ENCODE measurements at places on chromosomes 5 and 9. TPM values are rescaled to one million over a fixed set of nuclear protein-coding genes. Genes with fewer than 3 reads are reported as not detected.

GRCh38 chr9:103789686-103790085 lies 304.4 kb upstream of the SMC2 start:
- peaks cover 1% of the 10 kb centered on the region for H3K27me3 ChIP-seq
- no peak overlapping the region for H3K4me3 ChIP-seq
- DNase-seq, result no peak
- H3K4me1 ChIP-seq, result no peaks in the 10 kb centered on the region

Gene ACTBL2
- not detected for total RNA-seq

DNA sequence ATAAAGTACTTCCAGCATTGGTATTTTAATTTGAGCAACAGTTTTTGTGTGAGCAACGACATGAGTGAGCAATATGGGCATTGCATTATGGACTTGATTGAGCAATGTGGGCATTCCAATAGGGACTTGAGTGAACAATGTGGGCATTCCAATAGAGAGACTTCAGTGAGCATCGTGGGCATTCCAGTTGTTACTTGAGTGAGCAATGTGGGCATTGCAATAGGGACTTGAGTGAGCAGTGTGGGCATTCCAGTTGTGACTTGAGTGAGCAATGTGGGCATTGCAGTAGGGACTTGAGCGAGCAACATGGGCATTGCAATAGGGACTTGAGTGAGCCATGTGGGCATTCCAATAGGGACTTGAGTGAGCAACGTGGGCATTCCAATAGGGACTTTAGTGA lies 52.2 kb downstream of the ZCCHC7 start:
- peaks cover 52% of the 10 kb centered on the region for H3K36me3 ChIP-seq
- H3K27ac ChIP-seq, result no peak overlapping the region
- DNase-seq, result no peak
- H3K4me3 ChIP-seq, result no peak overlapping the region
- H3K27me3 ChIP-seq, result no peaks in the 10 kb centered on the region

- H3K4me3 ChIP-seq, result no peak overlapping the region
- no peak for DNase-seq
- H3K36me3 ChIP-seq, result no peaks in the 10 kb centered on the region
- no peak overlapping the region for H3K27ac ChIP-seq
- H3K4me1 ChIP-seq, result peaks cover 9% of the 10 kb centered on the region
- peaks cover 19% of the 10 kb centered on the region for H3K27me3 ChIP-seq
These were observed 24.7 kb downstream of the ZDHHC11B start for GRCh38 chr5:759781-760362.

GRCh38 chr5:169686137-169686536 lies 49.1 kb downstream of the DOCK2 start:
- H3K4me3 ChIP-seq, result no peak overlapping the region
- no peak for DNase-seq
- H3K4me1 ChIP-seq, result no peaks in the 10 kb centered on the region
- H3K27me3 ChIP-seq, result no peaks in the 10 kb centered on the region
- H3K27ac ChIP-seq, result no peak overlapping the region

Gene DAB2IP
- total RNA-seq, result not detected

- H3K27ac ChIP-seq, result peak overlapping the region; percentile 42
- no peaks in the 10 kb centered on the region for H3K27me3 ChIP-seq
- DNase-seq, result no peak
- H3K36me3 ChIP-seq, result no peaks in the 10 kb centered on the region
- H3K4me1 ChIP-seq, result peaks cover 14% of the 10 kb centered on the region
These were observed 38.6 kb downstream of the RAI14 start for GRCh38 chr5:34694685-34695084.
